ENCODE measurements at places on chromosomes 13 and 19.

DNA sequence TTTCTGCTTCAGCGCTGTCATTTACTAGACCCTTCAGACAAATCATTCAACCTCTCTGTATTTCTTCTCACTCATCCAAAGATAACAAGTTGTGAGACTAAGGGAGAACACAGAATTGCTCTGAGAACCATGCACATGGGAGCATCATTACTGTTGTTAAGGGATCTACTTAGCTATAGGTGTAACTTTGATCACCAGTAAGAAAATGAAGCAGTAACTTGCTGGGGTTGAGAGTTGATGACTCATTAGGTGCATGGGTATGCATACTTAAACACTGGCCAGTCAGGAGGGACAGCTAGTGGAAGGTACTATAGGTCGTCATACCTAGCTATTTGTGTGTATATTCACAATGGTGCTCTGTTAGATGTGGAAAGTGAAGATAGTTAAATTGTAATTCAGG is 61.5 kb downstream of the B3GLCT start:
- no peak for DNase-seq

GRCh38 chr13:97226788-97227627 is 4.9 kb downstream of the MBNL2 start:
- peak; percentile 41 for DNase-seq

- DNase-seq: no peak
Observed at GRCh38 chr13:94143624-94144350, 335.7 kb downstream of the DCT start.

- DNase-seq: no peak
Observed at GRCh38 chr13:50400035-50400726, 384.9 kb downstream of the KCNRG start.

- peak; percentile 65 for DNase-seq
Observed at GRCh38 chr19:16897029-16897855, 8.4 kb downstream of the F2RL3 start.

DNA sequence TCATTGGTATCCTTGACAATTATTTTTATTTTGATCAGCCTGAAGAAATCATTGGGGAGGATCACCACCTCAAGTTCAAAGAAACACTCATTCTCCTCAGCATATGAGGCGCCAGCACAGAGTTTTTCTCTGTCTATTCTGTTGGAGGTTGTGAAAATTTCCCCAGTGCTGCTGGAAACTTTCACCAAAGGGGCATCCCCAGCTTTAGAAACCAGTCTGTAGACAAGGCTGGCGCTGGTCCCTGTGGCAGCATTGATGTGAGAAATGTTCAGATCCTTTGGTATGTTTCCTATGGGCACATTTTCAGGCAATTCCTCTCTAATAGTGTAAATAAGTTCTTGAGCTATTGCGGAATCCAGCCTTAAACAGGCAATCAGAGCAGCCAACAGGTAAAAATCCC is 2.1 kb downstream of the PCDH9 start:
- no peak for DNase-seq

GRCh38 chr13:111020546-111020945 is 94.6 kb upstream of the ARHGEF7 start:
- DNase-seq: no peak

GRCh38 chr13:108816375-108816774 is 187.0 kb downstream of the MYO16 start:
- no peak for DNase-seq

DNA sequence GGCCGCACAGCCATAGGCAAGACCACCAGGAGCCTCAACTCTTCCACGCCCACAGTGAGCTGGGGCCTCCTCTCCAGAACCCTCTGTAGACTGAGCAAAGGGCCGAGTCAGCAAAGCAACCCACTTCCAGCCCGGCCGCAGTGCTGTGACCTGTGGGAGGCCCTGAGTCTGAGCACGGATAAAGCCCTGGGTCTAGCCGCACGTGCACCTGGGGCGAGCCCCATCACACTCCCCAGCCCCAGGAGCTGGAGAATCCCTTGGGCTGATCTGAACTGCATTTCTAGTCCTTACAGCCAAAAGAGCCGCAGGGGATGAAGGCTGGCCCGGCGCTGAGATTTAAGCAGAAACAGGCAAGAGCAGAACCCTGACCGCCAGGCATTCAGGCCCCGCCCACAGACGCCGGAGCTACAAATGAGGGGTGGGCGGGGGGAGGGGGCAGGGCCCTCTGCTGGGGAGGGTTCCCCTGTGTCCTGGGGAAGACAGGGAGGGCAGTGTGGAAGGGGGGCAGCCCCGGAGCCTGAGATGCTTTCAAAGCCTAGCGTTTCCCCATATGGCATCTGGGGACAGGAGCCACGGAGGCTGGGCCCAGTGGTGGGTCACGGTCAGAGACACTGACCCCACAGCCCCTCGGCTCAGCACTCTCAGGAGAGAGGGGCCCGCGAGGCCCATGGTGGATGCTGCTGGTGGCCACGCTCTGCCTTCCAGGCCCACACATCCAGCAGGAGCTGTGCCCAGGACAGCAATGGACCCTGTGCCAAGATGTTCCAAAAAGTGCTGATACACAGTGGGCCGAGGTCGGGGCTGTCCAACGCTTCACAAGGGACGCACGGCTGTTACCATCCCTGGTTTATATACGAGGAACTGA is 4.9 kb downstream of the TMEM259 start:
- no peak for DNase-seq

DNA sequence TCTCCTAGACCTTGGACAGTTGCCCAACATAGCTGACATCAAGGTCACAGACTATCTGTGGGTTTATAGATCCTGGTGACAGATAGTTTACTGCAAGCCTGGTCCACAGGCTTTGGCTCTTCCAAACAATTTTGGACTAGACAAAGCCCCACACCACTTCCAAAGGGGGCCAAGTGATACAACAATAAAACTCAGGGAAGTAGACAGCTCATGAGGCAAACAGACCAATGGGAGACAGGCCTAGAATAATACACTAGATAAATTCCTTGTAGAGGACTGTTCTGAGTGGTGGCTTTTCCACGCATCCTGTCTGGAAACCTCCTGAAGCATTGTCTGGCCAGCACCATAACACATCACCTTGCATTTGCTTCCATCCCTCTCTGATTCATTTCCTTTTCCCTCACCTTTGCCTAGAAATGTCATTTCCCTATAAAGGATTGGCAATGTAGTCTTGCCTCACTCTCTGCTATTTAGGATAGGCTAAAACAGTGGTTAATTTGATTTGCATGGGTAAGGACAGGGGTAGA is 284.2 kb downstream of the POU4F1 start:
- no peak for DNase-seq

- no peak for DNase-seq
Observed at GRCh38 chr13:23392313-23392712, 41.2 kb downstream of the SACS start.

DNA sequence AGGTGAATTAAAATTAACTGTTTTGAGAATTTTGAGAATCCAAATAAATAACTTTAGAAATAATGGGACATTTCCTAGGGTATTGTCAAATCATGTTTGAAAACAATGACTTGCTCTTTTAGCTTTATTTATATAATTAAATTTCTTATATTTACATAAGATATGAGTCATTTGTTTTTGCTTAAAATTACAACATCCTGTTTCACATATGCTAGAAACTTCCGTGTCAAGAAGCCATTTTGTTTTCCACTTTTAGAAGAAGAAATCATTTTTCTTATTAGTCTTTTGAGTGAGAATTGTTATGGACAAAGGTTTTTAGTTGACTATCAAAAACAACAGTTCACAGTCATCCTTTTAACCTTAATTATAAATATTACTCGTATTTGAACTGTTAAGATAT is 48.2 kb downstream of the DPY19L3 start:
- no peak for DNase-seq

- peak; percentile 27 for DNase-seq
Observed at GRCh38 chr19:46637224-46637623, 1.2 kb upstream of the GNG8 start.

DNA sequence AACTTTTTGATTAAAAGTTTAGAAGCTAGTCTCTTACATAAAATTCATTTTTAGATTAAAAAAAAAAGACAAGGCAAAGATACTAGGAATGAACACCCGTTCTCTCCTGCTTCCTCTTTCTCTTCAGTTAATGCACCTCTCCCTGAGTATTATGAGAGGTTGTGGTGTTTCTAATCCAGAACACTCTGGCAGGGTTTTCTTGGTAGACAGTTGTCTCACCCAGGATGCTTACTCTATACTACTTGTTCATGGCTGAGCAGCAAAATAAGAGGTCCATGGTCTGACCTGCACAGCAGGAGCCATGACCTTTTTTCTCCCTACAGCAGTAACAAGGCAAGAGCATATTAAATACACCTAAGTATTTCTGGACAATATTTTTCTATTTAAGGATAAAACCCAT is 62.0 kb downstream of the MICU2 start:
- no peak for DNase-seq

- no peak for DNase-seq
Observed at GRCh38 chr13:101535192-101535746, 82.8 kb downstream of the ITGBL1 start.

DNA sequence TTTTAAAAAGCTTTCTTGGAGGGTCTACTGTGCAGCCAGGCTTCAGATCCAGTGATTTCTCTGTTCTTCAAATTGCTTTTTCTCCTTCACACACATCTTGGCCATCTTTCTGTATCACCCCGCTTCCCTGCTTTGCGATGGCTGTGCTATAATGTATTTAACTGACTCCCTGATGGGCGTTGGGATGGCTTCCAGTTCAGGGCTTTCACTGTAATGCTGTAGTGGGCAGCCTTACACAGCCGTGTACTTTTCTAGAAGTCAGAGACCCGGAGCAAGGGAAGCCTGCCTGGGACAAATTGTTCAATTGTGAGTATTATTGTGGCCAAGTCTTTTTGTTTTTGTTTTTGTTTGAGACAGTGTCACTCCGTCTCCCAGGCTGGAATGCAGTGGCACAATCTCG is 19.4 kb upstream of the PAK4 start:
- no peak for DNase-seq

DNA sequence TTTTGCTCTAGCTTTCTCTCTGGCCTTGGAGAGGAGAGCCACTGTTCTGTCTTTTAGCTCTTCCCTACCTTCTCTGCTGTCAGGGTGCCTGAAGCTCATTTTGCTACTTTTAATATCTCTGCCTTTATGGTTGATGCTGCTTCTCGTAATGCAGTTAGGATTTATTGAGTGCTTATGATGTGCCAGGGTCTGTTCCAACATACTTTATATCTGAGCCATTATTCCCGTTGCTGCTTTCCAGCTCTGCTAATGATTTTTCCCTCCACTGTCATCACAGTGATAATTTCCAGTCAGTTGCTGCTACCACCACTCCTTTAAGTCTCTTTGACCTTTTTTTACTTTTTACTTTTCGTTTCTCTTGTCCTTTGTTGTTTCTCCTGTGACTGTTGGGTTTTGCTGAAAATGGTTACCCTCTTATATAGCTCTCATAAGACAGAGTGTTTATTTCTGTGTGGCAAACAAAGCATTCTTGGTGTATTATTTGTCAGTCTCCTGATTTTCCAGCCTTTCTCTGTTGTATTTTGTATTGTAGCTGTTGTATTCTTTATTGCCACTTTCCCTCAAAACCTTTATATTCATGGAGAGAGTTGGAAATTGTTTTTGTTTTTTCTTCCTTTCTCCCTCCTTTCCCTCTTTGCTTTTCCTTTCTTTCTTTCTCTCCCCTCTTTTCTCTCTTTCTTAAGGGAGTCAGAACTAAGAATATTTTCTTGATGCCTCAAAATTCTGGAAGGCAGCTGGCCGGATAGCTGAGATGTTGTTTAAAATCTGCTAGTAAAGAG is 37.4 kb downstream of the COG6 start:
- DNase-seq: no peak

DNA sequence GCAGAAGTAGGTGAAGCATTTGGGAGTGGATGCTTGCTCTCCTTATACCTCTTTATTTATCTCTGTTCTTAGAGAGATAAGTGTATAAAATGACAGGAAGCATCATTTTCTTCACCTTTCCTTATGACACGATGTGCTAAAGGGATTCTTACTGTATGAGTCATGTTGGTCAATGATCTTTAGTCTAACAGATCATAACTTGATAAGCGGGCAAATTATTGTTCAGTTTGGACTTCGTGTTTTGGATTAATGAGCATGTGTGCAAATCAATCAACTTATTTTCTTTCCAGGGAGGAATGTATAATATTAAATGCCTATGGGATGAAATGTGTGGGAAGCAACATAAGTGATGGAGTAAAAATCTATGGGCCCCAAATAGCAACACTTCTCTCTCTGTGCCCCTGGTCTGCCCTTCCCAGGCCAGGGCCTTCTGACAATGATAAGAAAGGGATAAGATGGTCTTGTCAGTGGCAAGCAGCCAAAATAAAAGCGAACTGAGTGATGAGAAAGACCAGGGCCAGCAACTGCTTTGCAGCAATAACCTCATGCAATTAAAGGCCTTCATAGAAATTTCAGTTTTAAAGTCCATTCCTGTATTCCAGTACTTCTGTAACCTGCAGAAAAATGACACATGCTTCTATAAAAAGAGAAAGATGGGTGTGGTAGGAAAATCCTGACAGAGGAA is 61.4 kb downstream of the SLC10A2 start:
- no peak for DNase-seq

GRCh38 chr13:46339035-46339666 is 47.9 kb downstream of the RUBCNL start:
- no peak for DNase-seq

DNA sequence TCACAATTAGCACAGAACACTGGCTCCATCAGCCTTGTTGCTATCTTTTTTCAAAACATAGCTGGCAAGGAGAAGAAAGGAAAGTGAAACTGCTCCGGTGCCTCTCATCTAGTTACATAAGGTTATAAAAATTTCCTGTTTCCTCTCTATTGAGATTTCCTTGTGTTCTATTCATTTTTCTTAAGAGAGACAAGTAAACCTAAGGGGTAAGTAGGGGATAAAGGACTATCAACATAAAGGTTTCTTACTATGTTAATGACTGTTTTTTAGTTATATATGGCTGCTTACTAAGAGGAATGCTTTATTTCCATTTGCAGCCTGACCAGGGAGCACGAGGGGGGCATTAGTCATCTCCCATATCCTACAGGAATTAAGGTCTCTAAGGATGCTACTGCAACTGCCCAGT is 73.2 kb upstream of the MLNR start:
- no peak for DNase-seq

- no peak for DNase-seq
Observed at GRCh38 chr19:1799695-1800342, 12.3 kb downstream of the ATP8B3 start.

DNA sequence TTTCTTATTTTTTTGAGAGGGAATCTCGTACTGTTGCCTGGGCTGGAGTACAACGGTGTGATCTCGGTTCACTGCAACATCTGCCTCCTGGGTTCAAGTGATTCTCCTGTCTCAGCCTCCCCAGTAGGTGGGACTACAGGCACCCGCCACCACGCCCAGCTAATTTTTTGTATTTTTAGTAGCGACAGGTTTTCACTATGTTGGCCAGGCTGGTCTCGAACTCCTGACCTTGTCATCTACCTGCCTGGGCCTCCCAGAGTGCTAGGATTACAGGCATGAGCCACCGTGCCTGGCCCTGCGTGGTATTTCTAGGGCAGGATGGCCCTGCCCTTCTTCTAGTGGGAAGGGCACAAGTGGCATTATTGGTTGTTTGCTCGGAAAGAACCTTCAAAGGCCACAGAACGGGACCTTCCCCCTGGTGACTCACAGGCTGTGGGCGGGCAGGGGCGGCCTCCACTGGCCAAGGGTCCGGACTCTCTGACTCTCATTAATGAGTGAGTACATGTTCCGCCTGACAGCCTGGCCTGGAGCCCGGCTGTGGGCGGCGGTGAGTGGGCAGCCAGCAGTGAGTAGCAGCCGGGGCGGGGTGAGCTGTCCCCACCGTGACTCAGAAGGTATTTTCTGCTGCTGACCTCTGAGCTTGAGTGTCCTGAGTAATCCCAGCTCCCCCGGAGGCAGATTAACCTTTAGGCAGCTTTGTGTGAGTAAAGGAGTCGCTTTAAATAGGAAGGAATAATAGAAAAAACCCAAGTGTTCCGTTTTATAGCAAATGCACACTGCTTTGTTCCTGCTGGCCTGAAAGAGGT is 5.1 kb downstream of the DOT1L start:
- peak; percentile 84 for DNase-seq
